ENCODE measurements at places on chromosomes 3 and 15. TPM values are rescaled to one million over a fixed set of nuclear protein-coding genes. Genes with fewer than 3 reads are reported as not detected.

GRCh38 chr15:54208786-54209185 is 230.5 kb downstream of the UNC13C start:
- no peak for DNase-seq
- H3K27ac ChIP-seq, result no peak overlapping the region
- no peak overlapping the region for H3K4me3 ChIP-seq
- H3K36me3 ChIP-seq, result no peaks in the 10 kb centered on the region
- H3K27me3 ChIP-seq, result no peaks in the 10 kb centered on the region

- no peak overlapping the region for H3K4me3 ChIP-seq
- H3K36me3 ChIP-seq, result no peaks in the 10 kb centered on the region
- no peak overlapping the region for H3K27ac ChIP-seq
- H3K4me1 ChIP-seq, result peaks cover 37% of the 10 kb centered on the region
- no peak for DNase-seq
Observed at GRCh38 chr15:42154212-42154941, 2.1 kb downstream of the PLA2G4F start.

- no peaks in the 10 kb centered on the region for H3K27me3 ChIP-seq
- H3K36me3 ChIP-seq, result no peaks in the 10 kb centered on the region
- no peak overlapping the region for H3K4me3 ChIP-seq
- no peak for DNase-seq
- no peak overlapping the region for H3K27ac ChIP-seq
Observed at GRCh38 chr3:155334914-155335723, 41.6 kb upstream of the STRIT1 start.

DNA sequence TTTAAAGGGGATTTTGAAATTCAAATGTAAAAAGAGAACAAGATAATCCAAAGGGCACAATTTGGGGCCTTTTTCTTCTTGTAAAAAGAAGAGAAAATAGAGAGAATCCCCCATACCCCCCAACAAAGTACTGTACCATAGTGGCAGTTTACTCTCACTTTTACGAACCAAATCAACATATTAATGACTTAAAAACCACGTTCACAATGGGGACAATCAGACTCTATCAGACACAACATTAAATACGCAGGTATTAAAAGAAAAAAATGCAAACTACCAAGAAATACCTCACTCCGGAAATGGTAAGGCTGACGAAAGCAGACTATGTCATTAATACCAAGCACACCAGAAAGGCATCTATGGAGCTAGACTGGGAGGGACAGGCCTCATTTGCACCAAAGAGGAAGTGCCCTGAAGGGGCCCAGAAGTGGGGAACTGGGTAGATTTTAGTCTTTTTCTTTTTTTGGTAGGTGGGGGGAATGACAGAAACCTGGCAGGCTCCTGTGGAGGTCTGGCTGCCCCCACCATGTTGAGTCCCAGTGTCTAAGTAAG is 134.3 kb downstream of the TIGIT start:
- no peak overlapping the region for H3K4me3 ChIP-seq
- H3K4me1 ChIP-seq, result no peaks in the 10 kb centered on the region
- no peak overlapping the region for H3K27ac ChIP-seq

DNA sequence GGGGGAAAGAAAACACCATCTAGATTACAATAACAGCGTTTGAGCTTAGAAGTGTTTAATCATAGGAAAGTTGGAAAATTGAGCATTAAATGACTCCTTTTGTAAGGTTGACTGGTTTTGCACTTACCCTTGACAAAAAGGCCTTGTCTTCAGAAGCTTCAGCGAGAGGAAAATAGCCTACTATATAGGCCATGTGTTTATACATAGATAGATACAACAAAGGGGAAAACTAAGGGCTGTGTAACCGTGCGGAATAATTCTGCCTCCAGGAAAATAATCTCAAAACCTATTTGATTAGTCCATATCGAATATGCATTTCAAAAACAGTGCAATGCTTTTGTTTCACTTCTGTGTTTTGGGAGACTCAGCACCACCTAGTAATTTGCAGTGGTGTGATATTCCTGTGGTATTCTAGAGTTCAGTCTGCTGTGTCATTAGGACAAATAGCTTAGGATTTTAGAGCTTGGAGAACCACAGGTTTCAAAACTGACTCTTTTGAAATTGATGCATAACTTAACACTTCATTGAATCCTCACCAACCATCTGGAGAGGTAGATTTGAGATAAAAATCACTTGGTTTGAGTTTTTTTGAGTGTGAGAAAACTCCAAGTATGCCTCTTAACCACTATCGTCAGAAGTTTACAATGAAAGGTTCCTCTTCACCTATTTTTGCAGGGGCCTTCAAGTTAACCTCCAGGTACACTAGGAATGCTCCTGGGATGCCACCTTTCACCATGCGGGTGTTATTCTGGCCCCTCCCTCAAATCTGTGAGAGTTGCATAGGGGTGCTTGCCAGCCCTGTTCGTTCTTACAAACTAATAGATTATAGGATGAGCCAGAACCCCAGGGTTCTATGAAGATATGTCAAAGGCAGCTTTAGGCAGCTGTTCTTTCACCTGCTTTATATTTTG is 1.9 kb downstream of the ARHGAP31 start:
- peak overlapping the region; percentile 70 for H3K4me3 ChIP-seq
- H3K27ac ChIP-seq, result peak overlapping the region; percentile 84
- H3K4me1 ChIP-seq, result peaks cover 24% of the 10 kb centered on the region
- no peaks in the 10 kb centered on the region for H3K36me3 ChIP-seq
- H3K27me3 ChIP-seq, result no peaks in the 10 kb centered on the region

DNA sequence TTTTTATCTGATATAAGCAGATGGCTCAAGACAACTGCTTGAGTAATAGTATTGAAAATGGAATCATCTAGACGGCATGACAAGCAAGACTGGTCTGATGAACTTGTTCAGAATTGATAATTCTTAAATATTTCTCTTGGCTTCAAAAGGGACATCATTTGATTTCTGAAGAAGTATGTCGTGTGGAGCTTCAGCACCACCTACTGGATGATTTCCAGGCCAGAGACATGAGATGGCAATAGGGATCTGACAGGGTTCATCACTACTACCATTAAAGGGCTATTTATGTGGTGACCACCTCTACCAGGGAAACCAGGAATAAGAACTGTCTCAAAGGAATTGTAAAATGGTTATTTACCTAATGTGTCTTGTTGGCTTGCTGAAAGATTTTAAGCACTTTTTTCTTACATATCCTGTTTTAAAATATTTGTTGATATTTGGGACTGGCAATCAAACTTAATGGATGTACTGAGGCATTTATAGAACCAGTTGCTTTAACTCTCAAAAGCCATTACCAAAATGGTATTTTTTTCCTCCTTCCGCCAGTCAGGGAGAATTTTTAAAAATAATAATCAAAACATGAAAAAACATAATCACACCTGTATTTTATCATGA is 99.5 kb upstream of the FAM98B start:
- no peak for DNase-seq
- H3K4me3 ChIP-seq, result no peak overlapping the region
- no peak overlapping the region for H3K27ac ChIP-seq
- H3K27me3 ChIP-seq, result no peaks in the 10 kb centered on the region

DNA sequence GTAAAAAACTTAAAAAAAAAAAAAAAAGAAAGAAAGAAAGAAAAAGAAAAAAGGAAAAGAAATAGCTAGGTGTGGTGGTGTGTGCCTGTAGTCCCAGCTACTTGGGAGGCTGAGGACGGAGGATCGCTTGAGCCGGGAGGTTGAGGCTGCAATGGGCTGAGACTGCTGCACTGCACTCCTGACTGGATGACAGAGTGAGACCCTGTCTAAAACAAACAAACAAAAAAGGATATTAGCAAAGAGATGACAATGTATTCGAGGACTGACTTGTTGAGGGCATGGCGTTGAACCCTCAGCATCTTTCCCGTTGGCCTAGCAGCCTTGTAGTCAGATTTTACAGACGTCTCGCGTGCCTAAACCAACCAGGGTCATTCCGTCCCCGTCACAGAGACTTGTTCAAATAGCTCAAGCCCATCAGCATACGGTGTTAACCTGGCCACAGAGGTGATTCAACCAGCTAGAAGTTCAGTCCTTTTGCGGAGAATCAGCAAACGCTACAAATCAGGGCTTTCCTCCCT is 528 bp upstream of the NIT2 start:
- H3K27me3 ChIP-seq, result no peaks in the 10 kb centered on the region
- peaks cover 16% of the 10 kb centered on the region for H3K4me1 ChIP-seq
- H3K27ac ChIP-seq, result peak overlapping the region; percentile 79
- H3K4me3 ChIP-seq, result peak overlapping the region; percentile 95
- no peak for DNase-seq
- H3K36me3 ChIP-seq, result no peaks in the 10 kb centered on the region

- H3K27ac ChIP-seq, result peak overlapping the region; percentile 10
- no peaks in the 10 kb centered on the region for H3K36me3 ChIP-seq
- H3K4me3 ChIP-seq, result no peak overlapping the region
- H3K4me1 ChIP-seq, result peaks cover 11% of the 10 kb centered on the region
- no peaks in the 10 kb centered on the region for H3K27me3 ChIP-seq
Observed at GRCh38 chr3:151282921-151283320, 4.6 kb upstream of the P2RY14 start.

The PLA1A gene
- 1.7 TPM for total RNA-seq

The GRIP2 gene
- total RNA-seq, result 0.98 TPM

The GP5 gene
- not detected for total RNA-seq

Measured in vagina (tissue), 2 donors.